ENCODE measurements at places on chromosomes 2 and 18. TPM values are rescaled to one million over a fixed set of nuclear protein-coding genes. Genes with fewer than 3 reads are reported as not detected.
A peak's percentile ranks its signal among the peaks of the same experiment; 100 is the strongest.

- DNase-seq = no peak
These were observed 169.7 kb upstream of the MYCN start for GRCh38 chr2:15770606-15771005.

DNA sequence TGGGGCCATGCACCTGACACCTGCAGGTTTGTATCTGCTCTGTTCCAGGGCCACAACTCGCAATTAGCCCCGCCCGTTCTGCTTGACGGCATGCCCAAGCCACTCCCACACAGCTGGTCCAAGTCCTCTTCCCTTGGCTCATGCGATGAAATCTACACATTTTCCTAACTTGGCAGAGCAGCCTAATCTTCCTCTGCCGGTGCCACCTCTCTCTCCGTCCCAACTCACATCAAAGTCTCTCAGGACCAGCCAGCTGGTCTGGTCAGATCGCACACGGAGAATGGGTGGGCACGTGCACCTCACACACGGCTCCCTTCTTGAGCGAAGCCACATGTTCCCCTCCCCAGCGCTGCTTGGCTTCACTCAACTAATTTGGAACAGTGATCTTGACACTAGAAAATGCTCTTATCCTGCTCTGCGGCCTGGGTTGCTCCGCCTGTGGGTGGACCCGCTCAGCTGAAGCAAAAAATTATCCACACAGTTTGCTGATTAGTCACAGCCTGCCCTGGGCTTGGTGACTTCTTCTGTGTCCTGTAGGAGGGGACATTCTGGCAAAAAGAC lies 176.7 kb downstream of the NRP2 start:
- DNase-seq = peak; percentile 61

GRCh38 chr2:146239392-146240135 lies 1605.3 kb upstream of the ACVR2A start:
- DNase-seq = no peak

GRCh38 chr18:46754661-46755292 lies 2.1 kb downstream of the ST8SIA5 start:
- no peak for DNase-seq

- DNase-seq = no peak
These were observed 122.5 kb downstream of the SPTBN1 start for GRCh38 chr2:54578648-54579045.

DNA sequence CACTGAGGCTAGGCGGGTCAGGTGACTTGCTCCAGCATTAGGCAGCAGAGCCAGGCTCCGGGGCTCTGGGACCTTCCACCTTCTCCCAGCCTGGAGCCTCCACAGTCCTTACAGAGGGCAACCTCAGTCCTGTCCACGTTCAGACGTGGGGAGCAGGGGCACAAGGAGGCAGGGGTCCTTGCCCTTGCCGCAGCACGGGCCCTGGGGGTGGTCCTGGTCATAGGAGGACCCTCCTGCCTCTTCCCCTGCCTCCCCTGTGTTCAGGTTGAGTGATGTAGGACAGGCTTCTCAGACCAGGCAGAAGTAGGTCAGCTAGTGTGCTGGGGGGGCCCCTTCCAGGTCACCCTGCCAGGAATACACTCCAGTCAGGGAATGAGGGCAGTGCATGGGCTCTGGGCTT lies 5.4 kb upstream of the ARHGEF4 start:
- peak; percentile 38 for DNase-seq

DNA sequence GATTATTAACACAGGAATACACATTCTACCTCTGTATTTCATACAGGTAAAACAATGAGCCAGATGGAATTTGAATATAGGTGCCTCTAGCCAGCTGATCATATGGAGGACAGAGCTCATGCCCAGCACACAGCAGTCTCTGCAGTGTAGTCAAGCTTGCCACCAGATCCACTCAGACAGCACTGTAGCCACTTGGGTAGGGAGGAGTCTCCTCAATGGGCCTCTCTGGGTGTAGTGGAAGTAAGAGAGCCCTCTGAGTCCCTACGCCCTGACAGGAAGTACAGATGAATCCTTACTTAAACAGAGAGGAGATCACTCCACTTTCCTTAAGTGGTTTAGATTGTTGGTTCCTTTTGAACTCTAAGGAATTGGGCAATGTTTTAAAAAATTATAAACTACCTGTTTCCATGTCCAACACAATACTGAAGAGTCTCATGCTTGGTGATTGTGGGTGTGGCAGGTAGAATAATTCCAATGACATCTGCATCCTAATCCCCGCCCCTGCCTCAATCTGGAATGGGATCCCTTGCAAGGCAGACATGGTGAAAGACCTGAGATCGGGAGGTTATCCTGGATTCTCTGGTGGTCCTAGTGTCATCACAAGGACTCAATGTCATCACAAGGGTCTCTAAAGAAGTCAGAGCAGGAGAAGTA lies 23.0 kb upstream of the TMEM200C start:
- DNase-seq = no peak

- peak; percentile 89 for DNase-seq
These were observed 11.1 kb upstream of the SCG2 start for GRCh38 chr2:223613017-223613950.

GRCh38 chr2:97706708-97707345 lies 6.5 kb upstream of the ZAP70 start:
- no peak for DNase-seq

GRCh38 chr2:96962567-96963203 lies 23.7 kb downstream of the FAM178B start:
- no peak for DNase-seq

DNA sequence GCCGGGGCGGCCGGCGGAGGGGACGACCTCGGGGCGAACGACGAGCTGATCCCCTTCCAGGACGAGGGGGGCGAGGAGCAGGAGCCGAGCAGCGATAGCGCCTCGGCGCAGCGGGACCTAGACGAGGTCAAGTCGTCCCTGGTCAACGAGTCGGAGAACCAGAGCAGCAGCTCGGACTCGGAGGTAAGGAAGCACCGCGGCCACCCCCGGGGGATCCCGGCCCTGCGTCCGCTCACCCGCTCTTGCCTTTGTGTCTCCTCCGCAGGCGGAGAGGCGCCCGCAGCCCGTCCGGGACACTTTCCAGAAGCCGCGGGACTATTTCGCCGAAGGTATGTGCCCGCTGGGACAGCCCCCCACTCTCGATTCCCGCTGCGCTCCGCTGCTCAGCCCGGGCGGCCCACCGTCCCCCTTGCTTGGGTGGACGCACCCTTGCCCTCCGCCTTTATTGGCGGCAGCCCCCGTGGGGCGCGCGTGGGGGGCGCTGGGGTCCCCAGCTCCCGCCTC lies 611 bp downstream of the TCF7L1 start:
- peak; percentile 69 for DNase-seq

- no peak for DNase-seq
These were observed 25.0 kb downstream of the MPPE1 start for GRCh38 chr18:11883153-11883552.

DNA sequence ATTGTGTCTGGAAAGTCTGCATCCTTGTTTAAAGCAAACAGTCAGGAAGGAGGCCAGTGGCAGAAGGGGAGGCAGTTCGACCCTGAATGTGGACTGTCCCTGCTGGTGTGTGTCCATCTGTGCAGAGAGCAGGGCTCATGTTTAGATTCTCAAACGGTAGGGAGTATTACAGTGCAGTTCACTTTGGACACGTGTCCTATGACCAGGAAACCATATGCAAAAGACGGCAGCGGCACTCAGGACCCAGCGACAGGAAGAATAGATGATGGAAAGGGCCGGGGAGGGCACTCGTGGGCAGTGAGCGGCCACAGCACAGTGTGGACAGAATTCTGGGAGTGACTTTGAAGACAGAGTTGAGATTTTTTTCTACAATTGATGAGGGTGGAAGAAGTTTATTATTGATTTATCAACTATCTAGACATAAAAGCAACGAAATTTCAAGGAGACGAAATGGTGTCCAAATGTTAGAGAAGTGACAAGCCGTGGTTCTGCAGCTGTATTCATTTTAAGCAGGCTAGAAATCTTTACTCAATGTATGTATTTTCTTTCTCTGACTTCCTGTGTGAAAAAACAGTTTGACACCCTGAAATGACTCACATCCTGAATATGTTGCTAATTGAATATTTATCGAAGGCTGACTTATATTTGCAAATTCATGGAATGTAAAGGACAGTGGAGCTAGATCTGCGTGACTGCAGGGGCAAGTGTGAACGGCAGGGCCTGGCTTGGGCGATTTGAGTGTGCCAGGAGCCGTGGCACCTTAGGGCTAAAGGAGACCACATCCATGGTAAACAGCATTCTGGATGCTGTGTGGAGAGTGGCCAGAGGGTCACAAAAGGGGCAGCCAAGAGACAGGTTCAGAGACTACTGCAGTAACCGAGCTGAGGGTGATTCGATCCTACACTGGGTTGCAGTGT lies 214.2 kb downstream of the PTGR3 start:
- no peak for DNase-seq

DNA sequence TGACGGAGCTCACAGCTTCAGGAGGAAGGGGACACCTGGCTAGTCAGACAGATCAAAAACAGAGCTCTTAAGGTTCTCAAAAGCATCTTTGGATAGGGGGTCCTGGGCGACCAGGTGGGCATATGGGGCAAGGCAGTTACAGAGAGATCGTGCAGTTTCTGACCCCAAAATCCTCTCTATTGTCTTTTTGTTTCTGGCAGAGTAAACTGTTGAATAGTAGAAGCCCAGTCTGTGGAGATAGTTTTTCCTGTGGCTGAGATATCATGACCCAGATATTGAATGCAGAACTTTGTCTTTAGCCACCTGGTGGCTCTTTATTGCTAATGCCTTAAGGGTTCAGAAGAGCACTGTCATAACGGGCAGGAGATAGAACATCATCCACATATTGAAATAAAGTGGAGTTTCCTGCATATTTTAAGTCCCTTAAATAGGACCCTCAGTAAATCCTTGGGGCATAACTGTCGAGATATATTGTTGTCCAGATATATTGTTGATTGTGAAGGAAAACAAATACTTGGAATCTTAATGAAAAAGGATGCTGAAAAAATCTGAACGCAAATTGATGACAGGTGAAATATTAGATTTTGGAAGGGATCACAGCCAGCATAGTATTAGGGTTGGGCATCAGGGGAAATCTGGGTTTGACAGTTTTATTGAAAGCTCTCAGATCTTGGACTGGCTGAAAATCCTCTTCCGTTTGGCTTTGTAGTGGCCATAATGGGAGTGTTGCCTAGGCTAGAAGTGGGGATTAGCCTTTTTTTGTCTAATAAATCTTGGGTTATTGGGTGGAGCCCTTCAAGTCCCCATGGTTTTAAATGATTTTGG lies 14.1 kb upstream of the ZDBF2 start:
- no peak for DNase-seq

GRCh38 chr2:69798909-69799526 lies 30.4 kb upstream of the GMCL1 start:
- DNase-seq = no peak

MYO5B gene
- 101 TPM for total RNA-seq

MEMO1 gene
- total RNA-seq = 26.7 TPM

TEKT4 gene
- 0.88 TPM for total RNA-seq

RUFY4 gene
- not detected for total RNA-seq

CNDP1 gene
- total RNA-seq = not detected

MROH2A gene
- 3.5 TPM for total RNA-seq

EPHA4 gene
- 38.9 TPM for total RNA-seq

MOGAT1 gene
- not detected for total RNA-seq

All from thyroid gland (tissue), 4 donors.